ENCODE measurements at places on chromosomes 16 and 17.

- peak; percentile 71 for DNase-seq
Measured at GRCh38 chr17:7404737-7405349, 946 bp upstream of the TMEM256 start.

GRCh38 chr17:39753514-39754160, 15.9 kb downstream of the GRB7 start:
- peak; percentile 73 for DNase-seq

GRCh38 chr17:43033948-43034881, 9.2 kb downstream of the RND2 start:
- DNase-seq, result no peak

DNA sequence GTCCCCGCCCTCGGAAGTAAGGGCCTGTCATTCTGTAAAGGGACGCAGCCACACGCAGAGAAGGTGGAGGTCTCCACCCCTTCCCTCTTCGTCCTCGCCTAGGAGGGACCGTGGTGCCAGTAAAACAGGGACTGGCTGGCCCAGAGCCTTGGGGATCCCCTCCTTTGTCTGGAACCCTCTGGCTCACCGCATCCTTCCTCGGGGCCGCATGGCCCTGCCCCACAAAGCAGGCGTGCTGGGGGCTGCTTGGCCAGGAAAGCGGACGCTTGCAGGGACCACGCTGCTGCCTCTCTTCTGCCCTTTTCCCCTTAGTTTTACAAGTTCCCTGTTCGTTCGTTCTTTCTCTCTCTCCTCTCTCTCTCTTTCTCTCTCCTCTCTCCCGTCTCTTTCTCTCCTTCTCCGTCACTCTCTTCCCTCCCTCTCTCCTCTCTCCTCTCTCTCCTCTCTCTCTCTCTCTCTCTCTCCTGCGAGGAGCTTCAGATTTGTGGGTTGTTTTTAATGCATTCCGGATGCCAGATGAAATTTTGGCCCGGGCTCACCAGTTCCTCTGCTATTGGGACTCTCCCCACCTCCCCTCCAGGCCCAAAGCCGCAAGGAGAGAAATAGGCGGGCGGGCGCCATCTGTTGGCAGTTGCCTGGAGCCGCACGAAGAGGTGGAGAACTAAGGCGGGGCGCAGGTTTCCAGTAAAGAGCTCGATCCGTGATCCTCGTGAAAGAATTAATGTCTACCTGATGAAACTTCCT, 35.1 kb upstream of the CDRT4 start:
- DNase-seq, result peak; percentile 78

- no peak for DNase-seq
Measured at GRCh38 chr17:55571095-55571494, 59.8 kb upstream of the SMIM36 start.

DNA sequence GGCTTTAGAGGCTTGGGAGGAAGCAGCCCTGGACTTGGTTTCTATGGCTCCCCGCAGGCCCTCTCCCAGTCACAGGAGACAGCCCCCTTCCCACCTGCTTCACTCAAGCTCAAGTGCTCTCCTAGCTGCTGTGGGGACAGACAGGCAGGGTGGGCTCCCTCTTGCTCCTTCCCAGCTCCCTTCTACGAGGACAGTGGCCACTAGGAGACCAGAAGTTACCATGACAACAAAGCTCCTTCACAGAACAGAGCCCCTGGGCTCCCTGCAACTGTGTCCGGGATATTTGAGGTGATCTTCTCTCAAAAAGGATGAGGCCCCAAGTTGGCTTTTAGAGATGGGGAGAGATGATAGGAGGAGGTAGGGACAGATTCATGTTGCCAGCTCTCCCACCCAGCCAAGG, 116.3 kb downstream of the AMFR start:
- no peak for DNase-seq

DNA sequence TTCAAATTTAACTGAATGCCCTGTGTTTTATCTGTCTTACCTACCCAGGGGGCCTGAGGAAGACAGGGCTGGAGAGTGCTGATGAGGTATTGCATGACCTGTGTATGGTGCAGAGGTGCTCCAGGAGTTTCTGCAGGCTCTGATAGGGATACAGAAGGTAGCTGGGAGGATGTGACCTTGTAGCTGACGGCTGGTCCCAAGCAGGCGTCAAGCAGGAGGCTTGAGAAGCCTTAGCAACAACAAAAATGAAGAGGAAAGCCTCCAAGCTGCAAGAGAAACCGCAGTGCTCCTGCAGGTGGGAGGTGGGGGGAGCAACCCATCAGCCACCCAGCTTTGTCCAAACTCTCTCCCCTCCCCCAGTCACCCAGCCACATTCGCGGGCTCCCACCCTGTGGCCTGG, 40.4 kb downstream of the LAT start:
- peak; percentile 27 for DNase-seq

DNA sequence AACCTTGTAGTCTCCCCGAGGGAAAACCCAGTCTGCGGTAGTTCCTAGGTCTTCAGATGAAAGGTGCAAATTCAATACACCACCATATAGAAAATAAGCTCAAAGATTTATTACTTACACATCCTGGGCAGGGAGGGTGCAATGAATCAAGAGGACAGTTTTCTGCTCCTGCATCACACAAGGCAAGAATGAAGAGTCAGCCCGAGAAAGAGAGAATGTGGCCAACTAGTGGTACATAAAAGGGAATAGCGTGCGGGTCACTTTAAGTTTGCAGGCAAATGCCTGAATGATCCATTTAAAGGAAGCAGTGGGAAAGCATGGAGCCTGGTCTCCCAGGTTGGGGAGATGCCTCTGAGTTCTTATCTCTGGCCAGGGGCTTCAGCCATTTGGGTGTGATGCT, 403.4 kb downstream of the GRIN2A start:
- no peak for DNase-seq

DNA sequence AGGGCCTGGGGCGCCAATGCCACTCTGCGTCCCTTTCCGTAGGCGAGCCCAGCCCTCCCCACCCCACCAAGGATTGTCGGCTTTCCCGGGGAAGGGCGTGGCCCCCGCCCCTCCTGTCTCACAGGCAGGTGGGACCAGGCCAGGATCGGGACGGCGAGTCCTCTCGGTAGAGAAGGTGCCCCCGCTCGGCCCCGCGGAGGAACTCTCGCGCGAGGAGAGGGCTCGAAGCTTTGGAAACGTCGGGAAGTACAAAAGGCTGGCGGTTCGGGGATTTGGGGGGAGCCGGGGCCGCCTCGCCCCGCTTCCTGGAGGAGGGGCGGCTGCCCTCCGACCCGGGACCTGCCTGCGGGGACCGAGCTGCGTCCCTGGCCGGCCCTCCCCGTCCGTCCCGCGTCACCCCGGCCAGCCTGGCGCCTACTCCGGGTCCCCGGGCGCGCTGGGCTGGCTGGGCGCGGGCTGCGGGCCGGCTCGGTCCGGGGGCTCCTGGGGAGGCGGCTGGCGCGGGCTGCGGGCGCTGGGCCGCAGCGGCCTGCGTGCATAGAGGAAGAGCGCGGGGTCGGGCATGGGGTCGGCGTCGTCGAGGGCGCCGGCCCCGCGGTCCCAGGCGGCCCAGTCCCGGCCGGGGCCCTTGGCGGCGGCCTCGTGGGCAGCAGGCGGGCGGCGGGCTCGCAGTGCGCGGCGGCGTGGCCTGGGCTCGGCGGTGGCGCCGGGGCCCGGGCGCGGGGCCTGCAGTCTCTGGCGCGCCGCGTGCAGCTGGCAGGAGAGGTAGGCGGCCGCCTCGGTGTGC, 12.6 kb upstream of the CLUH start:
- no peak for DNase-seq

GRCh38 chr17:77957235-77957856, 1.2 kb upstream of the TNRC6C start:
- no peak for DNase-seq

- DNase-seq, result no peak
Measured at GRCh38 chr17:28097901-28098300, 55.4 kb downstream of the NLK start.

GRCh38 chr16:74322301-74322710, 25.7 kb downstream of the PSMD7 start:
- no peak for DNase-seq

DNA sequence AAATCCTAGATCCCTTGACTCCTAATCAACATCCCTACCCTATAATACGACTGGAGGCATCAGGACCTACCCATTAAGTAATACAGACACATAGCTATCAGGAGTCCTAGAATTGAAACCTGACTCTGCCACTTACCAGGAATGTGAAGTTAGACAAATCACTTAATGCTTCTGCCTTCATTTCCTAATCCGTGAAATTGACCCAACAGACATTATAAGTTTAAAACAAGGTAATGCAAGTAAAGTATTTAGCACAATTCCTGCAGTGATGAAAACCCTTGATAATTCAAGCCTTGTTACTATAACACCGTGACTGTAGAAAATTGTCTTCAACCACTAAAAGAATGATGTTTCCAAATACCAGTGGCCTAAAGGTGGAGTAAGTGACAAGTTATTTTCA, 150.2 kb downstream of the KCNJ2 start:
- DNase-seq, result no peak

- DNase-seq, result no peak
Measured at GRCh38 chr16:62974424-62974823, 938.2 kb upstream of the CDH8 start.

Measured in stimulated activated CD4-positive, alpha-beta T cell treated with anti-CD3 and anti-CD28 coated beads, Interleukin-4, amount 100 ng/mL, for 1 hour (primary cell).